ENCODE measurements at places on chromosomes 2 and 18. TPM values are rescaled to one million over a fixed set of nuclear protein-coding genes. Genes with fewer than 3 reads are reported as not detected.

DNA sequence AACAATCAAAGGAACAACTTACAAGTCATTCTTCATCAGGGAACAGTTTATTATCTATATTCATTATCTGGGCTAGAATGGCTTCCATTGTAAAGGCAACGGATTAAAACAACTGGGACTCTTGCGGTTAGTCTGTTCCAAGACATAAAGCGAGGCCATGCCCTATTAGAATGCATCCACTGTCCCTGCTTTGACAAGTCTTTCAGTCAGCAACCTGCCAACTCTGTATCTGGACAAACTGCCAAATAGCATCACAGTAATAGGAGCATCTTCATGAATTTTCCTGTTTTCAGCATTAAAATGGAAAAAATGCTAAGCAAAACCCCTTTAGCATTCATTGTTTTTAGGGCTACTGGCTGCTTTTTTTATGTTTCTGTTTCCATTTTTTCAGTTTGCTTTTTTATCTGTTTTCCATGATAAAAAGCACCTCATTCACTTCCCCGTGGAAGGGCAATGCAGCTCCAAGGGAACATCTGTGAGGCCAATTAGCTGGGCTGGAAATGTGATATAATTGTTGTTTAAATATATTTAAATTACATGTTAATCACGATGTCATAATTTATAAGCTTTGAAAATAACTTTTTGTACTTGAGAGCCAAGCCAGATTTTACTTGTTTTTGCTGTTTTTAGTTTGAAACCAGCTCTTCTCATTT is 834.3 kb downstream of the CPS1 start:
- DNase-seq: no peak

DNA sequence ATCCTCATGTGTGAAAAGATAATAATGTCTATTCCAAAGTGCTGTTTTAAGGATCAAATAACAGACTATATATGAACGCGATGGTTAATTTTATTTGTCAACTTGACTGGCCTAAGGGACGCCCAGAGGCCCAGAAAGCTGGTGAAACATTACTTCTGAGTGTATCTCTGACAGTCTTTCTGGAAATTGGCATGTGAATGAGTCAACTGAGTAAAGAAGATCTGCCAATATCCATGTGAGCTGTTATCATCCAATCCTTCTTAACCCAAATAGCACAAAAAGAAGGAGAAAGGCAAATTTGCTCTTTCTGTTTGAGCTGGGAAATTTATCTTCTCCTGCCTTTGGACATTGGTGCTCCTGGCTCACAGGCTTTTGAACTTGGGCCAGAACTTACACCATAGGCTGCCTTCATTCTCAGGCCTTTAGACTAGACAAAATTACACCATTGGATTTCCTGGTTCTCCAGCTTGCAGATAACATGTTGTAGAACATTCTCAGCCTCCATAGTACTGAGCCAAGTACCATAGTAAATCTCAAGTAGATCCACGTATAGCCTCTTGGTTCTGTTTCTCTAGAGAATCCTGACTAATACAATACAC is 114.7 kb upstream of the DOCK10 start:
- DNase-seq: no peak

Gene SIX3
- not detected for total RNA-seq

DNA sequence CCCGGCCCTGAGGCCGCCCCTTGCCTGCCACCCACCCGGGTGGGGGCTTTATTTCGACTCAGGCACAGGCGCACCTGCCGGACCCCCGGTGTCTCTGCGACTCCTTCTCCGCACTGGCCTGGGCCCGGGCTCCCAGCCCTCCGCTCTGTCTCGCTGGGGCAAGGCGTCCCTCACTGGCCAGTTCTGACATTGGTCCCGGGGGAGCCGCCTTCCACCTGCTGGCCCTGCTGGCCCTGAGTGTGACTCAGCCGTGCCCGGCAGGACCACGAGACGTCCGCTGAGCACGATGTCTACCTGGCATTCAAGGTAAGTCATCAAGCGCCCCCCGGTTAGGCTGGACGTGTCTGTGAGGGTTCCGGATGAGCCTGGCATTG is 131.5 kb upstream of the CTDP1 start:
- DNase-seq: no peak

GRCh38 chr2:15155959-15156574 is 405.1 kb downstream of the NBAS start:
- DNase-seq: no peak

- DNase-seq: no peak
Observed at GRCh38 chr18:79581406-79581805, 98.2 kb upstream of the CTDP1 start.

DNA sequence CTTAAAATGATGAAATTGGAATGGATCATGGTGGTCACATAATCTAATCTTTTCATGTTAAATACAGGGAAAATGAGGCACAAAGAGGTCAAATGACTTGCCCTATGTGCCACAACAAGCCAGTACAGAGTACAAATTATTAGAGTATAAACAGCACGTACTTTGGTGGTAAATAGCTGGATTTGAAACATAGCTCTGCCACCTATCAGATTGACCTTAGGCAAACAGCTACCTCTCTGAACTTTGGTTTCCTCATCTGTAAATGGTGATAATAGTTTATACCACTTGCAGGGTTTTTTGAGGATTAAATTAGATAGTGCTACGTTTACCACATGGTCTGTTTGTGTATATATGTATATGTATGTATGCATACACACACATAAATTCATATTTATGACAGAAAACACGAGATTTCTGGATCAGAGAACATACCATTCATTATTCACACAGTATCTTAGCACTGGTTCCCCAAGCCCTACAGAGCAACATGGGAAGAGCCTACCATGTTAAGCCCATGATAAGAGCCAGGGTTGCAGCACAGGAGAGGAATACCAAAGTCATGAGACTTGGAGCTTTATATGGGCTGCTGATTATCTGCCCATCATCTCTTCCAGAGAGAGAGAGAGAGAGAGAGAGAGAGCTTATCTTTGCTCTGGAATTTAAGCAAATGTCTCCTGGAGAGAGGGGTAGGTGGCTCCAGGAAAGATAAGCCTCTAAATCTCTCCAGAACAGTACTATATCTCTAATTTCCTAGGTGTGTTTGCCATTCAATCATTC is 73.5 kb downstream of the MDH1 start:
- DNase-seq: no peak

DNA sequence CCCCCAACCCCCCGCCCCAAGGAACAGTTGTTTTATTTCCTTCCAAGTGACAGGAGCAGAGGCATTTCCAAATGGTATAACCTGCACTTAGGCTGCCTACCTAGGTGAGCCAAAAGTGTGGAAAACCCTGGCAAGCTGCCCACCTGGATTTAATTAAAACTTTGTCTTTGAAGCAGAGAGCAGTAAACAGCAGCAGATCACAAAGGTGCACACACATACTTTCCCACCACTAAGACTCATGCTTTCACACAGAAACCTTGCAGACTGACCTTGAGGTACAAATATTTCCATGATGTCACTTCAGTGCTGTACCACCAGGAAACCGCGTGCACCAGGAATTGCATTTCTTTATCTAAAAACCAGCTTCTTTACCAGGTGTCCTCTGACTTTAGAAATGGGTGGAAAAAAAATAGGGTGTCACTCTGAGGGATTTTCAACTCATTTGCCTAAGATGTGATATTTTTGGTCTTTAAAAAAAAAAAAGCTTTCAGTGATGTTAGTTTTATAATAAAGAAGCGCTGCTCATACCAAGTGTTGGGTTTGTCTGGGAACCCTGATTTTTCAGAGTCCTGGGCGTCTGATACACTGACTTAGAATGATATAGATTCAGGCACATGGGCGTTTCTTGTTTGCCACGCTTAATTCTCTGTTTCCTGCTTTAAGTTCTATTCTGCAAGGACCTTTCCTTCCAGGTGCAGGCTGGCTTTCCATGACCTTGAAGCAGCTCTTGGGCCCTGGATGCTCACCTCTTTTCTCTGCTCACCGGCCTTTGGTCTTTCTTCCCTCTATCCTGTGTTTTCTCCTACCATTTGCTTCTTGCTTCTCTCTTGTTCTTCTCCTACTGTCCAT is 70.7 kb upstream of the BCL2L11 start:
- no peak for DNase-seq
